ENCODE measurements at places on chromosomes 3 and 15.
A peak's percentile ranks its signal among the peaks of the same experiment; 100 is the strongest.

DNA sequence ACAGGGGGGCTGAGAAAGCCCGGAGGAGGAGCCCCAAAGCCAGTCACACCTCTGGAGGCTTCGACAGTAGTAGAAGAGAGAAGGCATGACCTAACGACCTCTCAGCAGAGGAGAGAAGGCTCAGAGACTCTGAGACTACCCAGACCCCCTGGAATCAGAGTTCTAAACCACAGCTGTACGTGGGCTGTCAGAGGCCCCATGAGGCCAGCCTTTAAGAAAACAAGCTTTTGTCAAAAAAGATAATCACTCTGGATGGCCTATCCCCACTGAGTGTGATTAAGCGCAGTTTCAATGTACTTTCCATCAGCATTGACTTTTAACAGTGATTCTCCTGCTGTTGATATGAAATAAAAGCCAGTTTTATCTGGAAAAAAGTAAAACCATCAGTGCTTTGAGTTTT, 330.3 kb downstream of the CLSTN2 start:
- no peaks in the 10 kb centered on the region for H3K4me1 ChIP-seq
- DNase-seq, result no peak
- H3K27ac ChIP-seq, result no peak overlapping the region
- no peak overlapping the region for H3K4me3 ChIP-seq

DNA sequence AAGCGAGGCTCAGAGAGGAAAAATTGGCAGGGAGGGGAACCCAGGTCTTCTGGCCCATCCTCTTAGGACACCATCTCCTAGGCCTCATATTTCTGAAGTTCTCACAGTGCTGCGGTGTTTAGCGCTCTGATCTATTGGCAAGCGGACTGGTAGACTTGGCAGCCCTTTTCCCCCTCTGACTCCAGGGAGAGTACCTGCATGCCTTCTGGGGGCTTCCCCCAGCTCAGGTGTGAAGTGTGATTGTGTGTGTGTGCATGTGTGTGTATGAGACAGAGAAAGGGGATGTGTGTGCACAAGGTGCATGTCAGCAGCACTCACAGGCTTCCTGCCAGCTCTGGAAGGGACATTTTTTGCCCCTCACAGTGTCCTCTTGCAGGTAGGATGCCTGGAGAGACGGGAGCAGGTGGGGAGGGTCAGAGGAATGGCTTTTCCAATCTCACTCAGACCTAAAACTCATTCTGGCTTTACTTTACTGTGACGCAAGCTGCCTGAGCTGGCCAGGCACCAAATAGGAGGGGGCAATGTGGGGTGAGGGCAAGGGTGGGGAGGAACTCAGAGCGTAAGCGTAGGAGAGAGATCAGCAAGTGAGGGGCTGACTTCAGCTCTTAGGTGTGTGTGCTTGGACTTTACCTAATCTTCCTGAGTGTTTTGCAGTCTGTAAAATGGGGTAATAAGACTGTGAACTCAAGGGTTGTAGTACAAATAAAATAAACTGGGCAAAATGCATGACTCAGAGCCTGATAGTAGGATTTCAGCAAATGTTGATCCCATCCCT, 4.0 kb upstream of the IL17RE start:
- peaks cover 20% of the 10 kb centered on the region for H3K4me1 ChIP-seq
- DNase-seq, result no peak
- no peaks in the 10 kb centered on the region for H3K36me3 ChIP-seq
- no peaks in the 10 kb centered on the region for H3K27me3 ChIP-seq

GRCh38 chr15:75750261-75751050, 37.8 kb upstream of the CSPG4 start:
- H3K27me3 ChIP-seq, result no peaks in the 10 kb centered on the region
- H3K36me3 ChIP-seq, result no peaks in the 10 kb centered on the region
- peak; percentile 40 for DNase-seq

DNA sequence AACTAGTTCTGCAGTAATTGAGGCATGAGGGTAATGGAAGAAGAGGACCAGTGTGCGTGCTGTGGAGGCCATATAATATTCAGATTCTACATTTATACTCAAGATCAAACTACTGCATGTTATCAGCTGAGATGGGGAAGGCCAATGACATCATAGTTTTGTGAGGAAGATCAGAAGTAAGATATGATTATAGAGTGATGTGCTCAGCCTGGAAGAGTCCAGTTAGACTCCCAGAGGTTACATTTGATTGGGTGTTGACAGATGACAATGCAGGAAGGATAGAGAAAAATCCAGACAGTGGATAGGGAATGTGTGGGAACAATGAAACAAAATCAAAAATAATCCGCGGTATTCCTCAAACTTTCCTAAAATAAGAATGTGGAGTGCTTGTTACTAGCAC, 35.4 kb downstream of the GOLIM4 start:
- H3K4me1 ChIP-seq, result peaks cover 5% of the 10 kb centered on the region
- no peaks in the 10 kb centered on the region for H3K27me3 ChIP-seq
- no peak overlapping the region for H3K27ac ChIP-seq
- no peaks in the 10 kb centered on the region for H3K36me3 ChIP-seq
- no peak overlapping the region for H3K4me3 ChIP-seq
- no peak for DNase-seq

DNA sequence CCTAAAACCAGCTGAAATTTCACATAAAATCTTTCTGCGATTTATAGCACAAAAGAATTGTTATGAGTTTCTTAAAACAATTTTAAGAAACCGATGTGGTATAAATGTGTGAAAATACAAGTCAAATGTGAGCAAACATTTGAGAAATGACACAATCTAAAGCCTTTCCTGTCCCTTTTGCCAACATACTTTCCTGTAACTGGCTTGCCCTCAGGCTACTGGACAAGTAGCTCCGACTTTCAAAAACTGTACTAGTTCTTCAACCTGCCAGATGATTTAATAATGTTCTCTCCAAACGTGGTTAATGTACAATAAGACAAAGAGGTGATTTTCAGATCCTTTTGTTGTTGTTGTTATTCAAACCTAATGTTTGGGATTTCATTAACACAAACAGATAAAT, 105.9 kb upstream of the ARHGEF26 start:
- no peaks in the 10 kb centered on the region for H3K27me3 ChIP-seq
- no peak for DNase-seq
- no peak overlapping the region for H3K27ac ChIP-seq
- no peaks in the 10 kb centered on the region for H3K4me1 ChIP-seq

- H3K36me3 ChIP-seq, result no peaks in the 10 kb centered on the region
- H3K27me3 ChIP-seq, result no peaks in the 10 kb centered on the region
- no peak overlapping the region for H3K27ac ChIP-seq
- no peaks in the 10 kb centered on the region for H3K4me1 ChIP-seq
- DNase-seq, result no peak
Observed at GRCh38 chr3:193872265-193872753, 263.6 kb upstream of the HES1 start.

DNA sequence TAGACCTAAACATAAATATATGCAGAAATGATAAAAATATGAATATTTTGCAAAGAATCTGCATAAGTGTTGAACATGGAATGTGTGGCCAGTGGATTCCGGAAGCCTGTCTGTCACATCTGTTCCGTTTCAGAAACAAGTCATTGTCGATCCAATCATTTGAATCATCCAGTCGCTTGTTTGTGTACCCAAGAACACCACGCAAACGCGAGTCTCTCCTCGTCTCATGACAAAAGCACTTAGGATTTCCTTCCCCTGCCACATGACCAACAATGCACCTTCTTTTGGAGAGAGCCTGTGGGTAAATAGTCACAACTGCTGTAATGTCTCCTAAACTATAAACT, 80.2 kb downstream of the FMN1 start:
- peaks cover 9% of the 10 kb centered on the region for H3K4me1 ChIP-seq
- H3K27me3 ChIP-seq, result no peaks in the 10 kb centered on the region
- no peaks in the 10 kb centered on the region for H3K36me3 ChIP-seq
- DNase-seq, result no peak
- no peak overlapping the region for H3K4me3 ChIP-seq

DNA sequence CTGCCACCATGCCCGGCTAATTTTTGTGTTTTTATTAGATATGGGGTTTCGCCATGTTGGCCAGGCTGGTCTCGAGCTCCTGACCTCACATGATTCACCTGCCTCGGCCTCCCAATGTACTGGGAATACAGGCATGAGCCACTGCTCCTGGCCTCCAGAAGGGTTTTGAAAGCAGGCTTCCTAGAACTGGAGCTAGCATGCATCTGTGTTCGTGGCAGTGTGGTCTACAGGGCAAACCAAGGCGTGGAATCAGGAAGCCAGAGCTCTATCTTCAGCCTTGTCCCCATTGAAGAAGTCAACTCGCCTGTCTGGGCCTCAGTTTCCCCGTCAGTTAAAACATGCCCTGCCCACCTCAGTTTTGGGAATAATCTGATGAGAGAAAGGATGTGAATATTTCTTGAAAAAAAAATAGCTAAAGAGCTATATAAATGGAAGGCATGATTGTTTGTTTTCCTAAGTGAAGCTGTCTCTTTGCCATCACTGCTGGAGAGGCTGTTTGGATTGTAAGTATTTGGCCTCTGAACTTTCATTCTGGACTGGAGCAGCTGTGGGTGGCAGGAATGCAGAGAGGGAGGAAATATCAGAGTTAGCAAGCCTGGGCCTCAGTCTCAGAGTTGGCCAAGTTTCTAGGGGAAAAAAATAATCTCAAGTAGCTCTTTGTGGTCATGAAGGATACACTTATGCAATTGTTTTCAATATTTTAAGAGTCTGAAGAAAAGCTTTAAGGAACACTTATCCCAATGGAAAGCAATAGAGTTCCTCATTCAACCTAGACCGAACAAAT, 36.5 kb upstream of the UACA start:
- no peak for DNase-seq
- H3K36me3 ChIP-seq, result no peaks in the 10 kb centered on the region
- H3K4me1 ChIP-seq, result peaks cover 25% of the 10 kb centered on the region
- peaks cover 14% of the 10 kb centered on the region for H3K27me3 ChIP-seq

- H3K27ac ChIP-seq, result peak overlapping the region; percentile 32
- H3K4me3 ChIP-seq, result peak overlapping the region; percentile 86
- no peak for DNase-seq
- H3K27me3 ChIP-seq, result no peaks in the 10 kb centered on the region
- H3K36me3 ChIP-seq, result no peaks in the 10 kb centered on the region
Observed at GRCh38 chr15:41970456-41970855, 1.9 kb downstream of the EHD4 start.

DNA sequence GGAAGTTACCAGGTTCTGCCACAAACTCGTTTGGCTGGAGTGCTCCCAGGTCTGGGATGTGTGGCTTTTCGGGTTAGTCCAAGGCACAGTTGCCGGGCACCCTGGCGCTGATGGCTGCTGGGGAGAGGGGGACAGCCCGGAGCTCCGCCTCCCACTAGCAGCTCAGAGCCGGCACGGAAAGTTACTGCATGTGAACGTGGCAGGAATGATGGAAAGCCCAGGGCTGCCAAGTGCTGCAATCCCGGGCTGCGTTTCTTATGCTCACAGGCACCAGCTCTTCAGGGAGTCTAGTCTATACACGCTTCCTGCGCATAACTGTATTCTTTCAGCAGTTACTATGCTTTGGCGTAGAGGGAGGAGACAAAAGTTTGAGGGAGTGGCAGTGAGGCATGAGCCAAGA, 141.8 kb upstream of the ICE2 start:
- H3K4me1 ChIP-seq, result no peaks in the 10 kb centered on the region
- DNase-seq, result peak; percentile 64
- no peak overlapping the region for H3K27ac ChIP-seq
- H3K4me3 ChIP-seq, result no peak overlapping the region
- H3K27me3 ChIP-seq, result no peaks in the 10 kb centered on the region

DNA sequence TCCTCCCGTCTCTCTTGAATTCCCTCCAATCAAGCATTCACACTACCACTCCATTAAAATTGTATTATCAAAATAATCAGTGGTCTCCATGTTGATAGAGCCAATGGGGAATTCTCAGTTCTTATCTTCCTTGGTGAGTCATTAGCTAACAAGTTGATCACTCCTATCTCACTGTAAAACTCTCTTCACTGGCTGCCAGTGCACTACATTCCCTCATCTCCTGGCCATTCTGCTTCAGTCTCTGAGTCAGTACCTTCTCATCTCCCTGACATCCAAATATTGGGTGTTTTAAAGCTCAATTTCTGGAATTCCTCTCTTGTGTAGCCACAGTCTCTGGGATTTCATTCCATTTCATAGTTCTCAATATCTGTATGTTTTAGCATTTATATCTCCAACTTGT, 175.2 kb downstream of the ALDH1A2 start:
- no peak for DNase-seq
- no peak overlapping the region for H3K27ac ChIP-seq
- H3K4me3 ChIP-seq, result no peak overlapping the region
- H3K27me3 ChIP-seq, result no peaks in the 10 kb centered on the region

DNA sequence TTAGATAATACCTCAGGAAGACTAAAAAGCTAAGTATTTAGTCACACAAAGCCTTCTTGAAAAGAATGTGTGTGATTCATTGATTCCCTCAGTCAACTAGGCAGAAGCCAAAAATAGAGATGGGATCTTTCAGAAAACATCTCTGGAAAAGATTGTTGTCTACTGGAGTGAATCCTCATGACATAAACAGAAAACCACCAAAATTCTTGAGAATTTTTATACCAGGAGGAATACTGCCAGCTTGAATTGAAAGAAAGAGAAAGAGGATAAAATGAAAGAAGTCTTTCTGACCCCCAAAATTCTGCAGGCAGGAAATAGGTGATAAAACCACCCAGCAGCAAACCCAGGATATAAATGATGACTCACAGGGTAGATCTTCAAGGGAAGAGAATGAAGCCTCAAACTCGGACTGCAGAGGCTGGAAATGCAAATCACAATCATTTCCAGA, 363.1 kb upstream of the PLSCR5 start:
- no peak for DNase-seq
- H3K27ac ChIP-seq, result no peak overlapping the region
- no peaks in the 10 kb centered on the region for H3K4me1 ChIP-seq
- no peaks in the 10 kb centered on the region for H3K36me3 ChIP-seq
